ENCODE measurements at places on chromosomes 16 and 17.

- no peak for DNase-seq
Observed at GRCh38 chr17:76368545-76368944, 14.8 kb upstream of the PRPSAP1 start.

GRCh38 chr16:50677351-50677750 is 3.8 kb downstream of the SNX20 start:
- DNase-seq = no peak

- no peak for DNase-seq
Observed at GRCh38 chr16:27402569-27402963, 592 bp downstream of the IL21R start.

DNA sequence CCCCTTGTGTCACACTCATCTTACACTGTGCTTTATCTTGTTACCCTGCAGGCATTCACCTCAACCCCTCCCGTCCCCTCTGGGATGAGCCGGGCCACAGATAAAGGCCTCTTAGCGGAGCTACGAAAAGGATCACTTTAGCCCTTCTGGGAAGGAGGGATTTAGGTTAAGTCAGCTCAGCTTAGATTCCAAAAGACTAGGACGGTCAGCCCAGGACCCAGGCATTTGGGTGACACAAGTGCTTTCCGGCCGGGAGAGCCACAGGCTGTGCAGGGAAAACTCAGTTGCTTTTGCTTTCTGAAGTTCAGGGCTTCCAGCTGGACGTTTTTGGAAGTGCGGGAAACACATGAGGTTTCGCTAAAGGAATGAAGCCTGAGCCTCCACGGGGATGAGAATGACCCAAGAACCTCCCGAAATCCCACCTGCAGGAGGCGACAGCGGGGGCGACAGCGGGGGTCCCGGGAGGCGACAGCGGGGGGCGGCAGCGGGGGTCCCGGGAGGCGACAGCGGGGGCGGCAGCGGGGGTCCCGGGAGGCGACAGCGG is 11.6 kb upstream of the METRNL start:
- DNase-seq = no peak

GRCh38 chr17:2067048-2067561 is 12.2 kb downstream of the HIC1 start:
- DNase-seq = no peak

DNA sequence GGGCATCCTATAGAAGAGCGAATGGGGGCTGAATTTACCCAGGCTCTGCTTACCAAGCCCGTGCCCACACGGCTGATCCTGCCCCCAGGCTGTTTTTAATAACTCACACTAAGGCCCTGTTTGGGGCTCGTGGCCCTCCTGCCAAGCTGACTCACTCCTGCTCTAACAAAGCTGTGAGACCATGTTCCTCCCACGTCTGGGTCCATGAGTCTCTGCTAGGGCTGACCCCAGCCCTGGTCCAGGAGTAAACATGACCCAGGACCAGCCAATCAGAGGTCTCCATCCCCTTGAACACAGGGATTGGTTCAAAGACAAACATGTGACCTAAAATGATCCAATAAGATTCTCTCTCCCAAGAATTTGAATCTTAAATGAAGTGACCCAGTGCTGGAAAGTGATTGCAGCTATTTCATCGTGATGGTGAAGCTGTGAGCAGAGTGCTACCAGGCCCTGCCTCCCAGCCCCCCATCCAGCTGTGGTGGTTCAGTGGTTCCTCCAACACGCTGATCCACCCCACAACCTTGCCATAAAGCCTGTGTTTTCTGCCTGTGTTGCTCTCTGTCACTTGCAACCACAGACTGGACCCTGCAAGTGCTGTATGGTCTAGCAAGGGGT is 57.2 kb downstream of the C16orf82 start:
- no peak for DNase-seq

DNA sequence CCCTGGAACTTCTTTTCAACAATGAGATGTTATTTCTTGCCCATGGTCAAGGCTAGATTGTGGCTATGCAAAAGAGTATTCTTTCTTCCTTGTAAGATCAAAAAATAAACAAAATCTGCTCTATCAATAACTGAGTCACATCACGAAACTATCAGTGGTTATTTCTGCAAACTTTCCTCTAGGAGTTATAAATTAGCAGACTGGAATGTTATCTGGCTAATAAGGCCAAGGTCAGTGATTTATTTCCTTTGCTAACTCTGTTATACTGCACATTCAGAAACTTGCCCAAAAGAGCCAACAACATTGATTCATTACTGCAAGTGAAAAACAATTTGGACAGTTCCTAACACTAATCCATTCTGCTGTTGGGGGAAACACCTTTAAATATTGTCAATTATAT is 5.0 kb downstream of the ARL6IP1 start:
- no peak for DNase-seq

GRCh38 chr16:68005786-68006286 is 6.6 kb upstream of the DPEP2 start:
- DNase-seq = no peak

GRCh38 chr16:86734543-86735460 is 156.5 kb downstream of the FOXL1 start:
- no peak for DNase-seq
